ENCODE measurements at places on chromosomes 1 and 21. TPM values are rescaled to one million over a fixed set of nuclear protein-coding genes. Genes with fewer than 3 reads are reported as not detected.
A peak's percentile ranks its signal among the peaks of the same experiment; 100 is the strongest.

GPA33 gene
- 1.1 TPM for total RNA-seq

TRIM58 gene
- total RNA-seq = not detected

CRYBG2 gene
- total RNA-seq = 18.6 TPM

TMCC2 gene
- 5.4 TPM for total RNA-seq

DNA sequence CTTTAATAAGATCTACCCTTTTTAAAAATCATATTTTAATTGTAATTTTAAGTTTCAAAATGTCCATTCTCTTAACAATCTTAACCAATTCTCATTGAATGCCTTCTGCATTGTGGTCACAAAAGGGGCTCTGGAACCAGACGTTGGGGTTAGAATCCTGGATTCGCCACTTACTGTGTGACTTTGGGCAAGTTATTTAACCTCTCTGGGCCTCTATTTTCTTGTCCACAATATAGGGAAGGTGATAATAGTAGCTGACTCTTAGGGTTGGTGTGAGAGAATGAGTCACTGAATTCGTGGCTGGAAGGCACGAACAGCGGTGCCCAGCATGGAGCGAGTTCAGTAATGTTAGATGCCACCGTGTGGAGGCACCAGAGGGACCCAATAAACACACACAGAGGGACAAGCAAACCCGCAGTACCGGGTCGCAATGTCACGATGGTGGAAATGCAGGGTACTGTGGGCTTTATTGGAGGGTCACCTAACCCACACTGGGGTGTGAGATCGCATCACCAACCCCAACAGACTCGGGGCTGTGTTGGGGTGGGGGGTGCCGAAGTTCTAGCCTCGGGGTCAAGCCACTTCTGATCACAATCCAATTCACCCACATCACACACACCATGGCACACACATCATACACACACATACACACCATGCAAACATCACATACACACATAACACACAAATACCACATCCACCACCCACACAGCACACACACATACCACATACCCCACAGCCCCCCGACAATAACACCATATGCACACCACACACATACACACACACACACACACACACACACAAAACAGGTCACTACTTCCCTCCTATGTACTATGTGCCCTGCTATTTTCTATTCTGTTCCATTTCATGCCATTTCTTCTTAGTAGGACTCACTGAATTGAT, 27.0 kb upstream of the IFNAR2 start:
- DNase-seq = no peak

DNA sequence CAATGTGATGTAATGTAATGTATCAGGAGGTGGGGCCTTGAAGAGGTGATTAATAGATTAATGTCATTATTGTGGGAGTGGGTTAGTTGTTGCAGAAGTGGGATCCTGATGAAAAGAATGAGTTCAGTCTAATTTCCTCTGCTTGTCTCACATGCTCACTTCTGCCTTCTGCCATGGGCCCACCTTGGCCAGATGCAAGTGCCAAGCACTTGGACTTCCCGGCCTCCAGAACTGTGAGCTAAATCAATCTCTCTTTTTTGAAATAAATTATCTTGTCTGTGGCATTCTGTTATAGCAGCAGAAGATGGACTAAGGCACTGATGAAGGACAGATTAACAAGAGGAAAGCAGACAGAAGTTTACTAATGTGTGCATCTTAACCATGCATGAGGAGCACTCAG, 123.9 kb downstream of the ETS2 start:
- no peak for DNase-seq

DNA sequence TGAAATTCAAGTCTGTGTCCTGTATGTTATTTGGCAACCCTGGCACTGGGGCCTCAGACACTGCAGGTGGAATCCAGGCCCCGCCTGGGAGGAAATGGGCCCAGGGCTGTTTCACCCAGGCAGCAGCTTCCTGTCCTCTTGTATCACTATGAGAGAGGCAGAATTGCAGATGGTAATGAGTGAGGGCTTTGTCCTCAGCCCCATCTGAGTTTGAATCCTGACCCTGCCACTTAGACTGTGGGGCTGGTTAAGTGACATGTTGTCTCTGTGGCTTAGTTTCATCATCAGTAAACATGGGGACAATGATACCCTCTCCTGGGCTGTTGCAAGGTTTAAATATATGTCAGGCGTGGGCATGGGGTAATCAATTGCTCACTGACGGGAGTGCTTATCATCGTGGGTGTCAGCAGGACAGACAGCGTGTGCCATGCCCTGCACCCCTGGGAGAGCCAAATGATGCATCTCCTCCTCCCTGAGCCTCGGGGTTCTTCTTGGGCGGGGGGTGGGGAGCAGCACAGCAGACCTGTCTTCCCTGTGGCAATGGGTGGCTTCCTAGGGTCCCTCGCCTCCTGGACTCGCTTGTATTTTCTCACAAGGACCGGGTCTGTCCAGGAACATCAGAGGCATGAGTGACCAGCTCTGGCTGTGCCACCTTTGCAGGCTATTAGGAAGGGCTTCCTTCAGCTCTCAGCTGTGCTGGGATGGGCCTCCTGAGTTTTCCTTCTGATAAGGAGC, 42.1 kb downstream of the ARHGEF10L start:
- peak; percentile 56 for DNase-seq

DNA sequence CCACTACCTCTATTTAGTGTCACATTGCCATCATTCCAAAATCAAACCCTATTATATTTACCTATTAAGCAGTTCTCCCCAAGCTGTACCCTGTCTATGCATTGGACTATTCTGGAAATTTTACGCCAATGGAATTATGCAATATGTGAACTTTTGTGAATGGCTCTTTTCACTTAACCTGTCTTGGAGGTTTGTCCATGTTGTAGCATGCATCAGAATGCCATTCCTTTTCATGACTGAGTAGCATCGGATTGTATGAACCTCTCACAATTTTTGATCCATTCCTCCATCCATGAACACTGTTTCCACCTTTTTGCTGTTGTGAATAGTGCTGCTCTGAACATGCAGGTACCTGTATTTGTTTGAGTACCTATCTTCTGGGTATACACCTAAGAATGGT, 33.7 kb downstream of the FAM163A start:
- DNase-seq = no peak

DNA sequence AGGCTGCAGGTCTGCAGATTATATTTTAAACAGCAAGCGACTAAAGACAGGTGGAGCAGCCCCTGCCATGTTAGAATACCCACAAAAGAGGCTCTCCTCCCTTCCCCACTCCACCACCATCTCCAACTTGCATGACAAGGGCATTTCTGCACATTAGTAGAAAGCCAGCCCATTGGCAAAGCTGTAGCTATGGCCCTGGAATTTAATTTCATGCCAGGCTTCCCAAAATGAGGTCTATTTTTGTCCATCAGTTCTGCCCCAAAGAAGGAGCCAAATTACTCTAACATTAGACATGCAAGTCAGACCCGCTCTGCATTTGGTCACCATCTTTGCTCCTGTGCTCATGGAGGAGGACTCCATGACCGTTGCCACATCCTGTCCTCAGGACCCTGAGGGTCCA, 115.2 kb downstream of the LAMC2 start:
- DNase-seq = peak; percentile 61

Measured in G401 (cell line).